ENCODE measurements at places on chromosomes 5 and 9. TPM values are rescaled to one million over a fixed set of nuclear protein-coding genes. Genes with fewer than 3 reads are reported as not detected.

The KCNT1 gene
- not detected for total RNA-seq

DNA sequence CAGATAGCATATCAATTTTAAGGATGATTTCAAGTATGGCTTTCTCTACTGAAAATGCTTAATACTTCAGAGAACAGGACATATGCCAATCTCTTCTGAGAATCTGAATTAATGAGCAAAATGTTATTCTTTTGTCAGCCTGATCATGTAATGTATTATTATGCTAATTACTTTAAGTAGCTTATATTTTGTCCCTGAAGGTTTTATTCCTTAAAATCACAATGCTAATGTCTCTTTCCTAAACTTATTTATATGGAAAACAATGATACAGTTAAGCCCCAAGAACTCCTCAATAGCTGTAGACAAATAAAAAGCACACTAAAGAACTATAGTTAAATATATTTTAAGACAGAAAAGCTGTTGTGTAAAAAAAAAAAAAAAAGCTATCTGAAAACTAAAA, 256.9 kb upstream of the PTPRD start:
- DNase-seq = no peak

DNA sequence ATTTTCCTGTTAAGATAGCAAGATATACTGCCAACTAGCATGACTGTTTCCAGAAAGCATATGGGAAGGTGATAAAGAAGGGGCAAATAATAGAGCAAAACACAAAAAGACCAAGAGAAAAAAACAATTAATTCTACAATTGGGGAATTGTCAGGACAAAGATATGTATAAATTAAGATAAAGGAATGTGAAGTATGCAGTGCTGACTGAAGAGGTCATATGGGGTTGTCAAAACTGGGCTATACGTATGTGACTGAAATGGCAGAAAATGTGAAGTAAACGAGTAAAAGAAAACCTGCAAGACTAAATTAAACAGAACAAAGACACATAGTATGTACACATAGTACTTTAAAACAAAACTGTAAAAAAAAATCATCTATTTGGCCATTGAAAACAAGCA, 222.3 kb downstream of the ARL15 start:
- DNase-seq = no peak

The IFNA13 gene
- total RNA-seq = not detected

GRCh38 chr9:10268531-10269485, 344.0 kb downstream of the PTPRD start:
- no peak for DNase-seq

DNA sequence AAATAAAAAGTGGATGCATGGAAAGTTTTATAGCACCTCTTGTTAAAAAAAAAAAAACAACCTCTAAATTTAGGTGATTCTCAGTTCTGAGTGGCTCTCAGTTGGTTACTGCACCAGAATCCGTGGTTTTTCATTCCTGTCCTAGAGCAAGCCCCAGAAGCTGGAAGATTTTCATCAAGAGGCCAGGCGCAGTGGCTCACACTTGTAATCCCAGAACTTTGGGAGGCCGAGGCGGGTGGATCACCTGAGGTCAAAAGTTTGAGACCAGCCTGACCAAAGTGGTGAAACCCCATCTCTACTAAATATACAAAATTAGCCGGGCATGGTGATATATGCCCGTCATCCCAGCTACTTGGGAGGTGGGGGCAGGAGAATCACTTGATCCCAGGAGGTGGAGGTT, 27.2 kb upstream of the SLC9A3 start:
- DNase-seq = no peak

- no peak for DNase-seq
These were observed 42.3 kb downstream of the FGF1 start for GRCh38 chr5:142643634-142644033.

GRCh38 chr9:97627624-97628023, 5.5 kb downstream of the TSTD2 start:
- DNase-seq = no peak

- DNase-seq = no peak
These were observed 132.5 kb downstream of the GABRB2 start for GRCh38 chr5:161414037-161414436.
